Stimulated activated CD4-positive, alpha-beta T cell treated with anti-CD3 and anti-CD28 coated beads, TNF-alpha, amount 100 ng/mL, for 1 hour (primary cell): ENCODE measurements at places on chromosomes 11 and 22.

DNA sequence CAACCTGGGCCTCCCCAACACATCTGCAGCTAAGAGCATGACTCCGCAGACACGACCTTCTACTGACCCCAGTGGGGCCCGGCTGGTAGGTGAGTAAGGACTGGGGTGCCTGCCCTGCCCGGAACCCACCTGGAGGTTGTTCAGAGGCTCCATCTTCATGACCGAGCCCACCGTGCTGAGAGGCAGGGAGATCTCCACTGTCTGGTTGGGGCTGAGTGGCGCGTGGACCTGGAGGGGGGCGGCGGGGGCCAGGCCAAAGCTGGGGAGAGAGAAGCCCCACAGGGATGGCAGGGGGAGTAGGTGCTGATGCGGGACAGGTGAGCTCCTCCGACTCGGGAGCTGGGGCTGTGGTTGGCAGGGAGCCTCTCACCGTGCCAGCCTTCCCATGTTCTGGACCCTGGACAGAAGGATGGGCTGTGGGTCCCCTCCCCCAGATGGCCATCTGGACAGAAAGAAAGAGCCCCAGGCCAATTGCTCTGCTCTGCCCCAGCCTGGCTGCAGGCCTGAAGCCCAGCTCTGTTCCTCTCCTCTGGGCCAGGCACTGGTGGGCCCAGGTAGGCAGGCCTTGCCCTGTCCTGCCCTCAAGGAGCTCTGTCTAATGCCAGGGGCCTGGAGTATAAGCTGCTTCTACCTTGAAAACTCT, 16.3 kb upstream of the RASL10A start:
- no peak for DNase-seq

DNA sequence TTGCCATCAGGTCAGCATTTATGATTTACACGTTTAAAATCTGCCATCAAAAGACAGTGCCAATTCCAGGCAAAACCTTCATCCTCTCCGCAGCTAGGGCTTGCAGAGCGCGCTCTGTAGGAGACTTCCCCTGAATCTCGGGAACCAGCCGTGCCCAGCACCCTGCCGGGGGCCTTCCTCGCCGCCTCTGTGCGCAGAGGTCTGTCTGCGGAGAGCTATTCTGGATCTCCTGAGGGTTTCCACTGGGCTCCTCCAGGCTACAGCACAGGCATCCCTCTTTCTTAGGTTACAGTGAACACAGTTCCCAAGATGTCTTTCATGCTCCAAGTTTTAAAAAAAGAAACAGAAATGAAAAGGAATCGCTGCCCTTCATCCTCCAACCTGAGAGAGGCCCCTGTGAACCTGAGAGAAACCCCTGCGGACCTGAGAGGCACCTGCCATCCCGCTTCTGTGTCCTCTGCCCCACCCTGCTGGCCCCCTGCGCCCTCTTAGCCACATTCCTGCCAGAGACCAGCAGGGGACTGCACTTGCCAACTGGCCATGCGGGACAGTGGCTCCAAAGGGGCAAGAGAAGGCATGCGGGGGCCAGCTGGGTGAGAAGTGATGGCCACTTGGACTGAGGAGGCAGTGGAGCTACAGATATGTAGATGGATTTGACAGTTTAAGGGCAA, 16.1 kb downstream of the TP53AIP1 start:
- DNase-seq: no peak

- peak; percentile 18 for DNase-seq
Measured at GRCh38 chr11:44950625-44951476, at the start of gene TP53I11. Gene TP53I11, minus strand, starts transcription at chr11:44950883. Its CDS starts 12,548 bp downstream, at chr11:44938335.

DNA sequence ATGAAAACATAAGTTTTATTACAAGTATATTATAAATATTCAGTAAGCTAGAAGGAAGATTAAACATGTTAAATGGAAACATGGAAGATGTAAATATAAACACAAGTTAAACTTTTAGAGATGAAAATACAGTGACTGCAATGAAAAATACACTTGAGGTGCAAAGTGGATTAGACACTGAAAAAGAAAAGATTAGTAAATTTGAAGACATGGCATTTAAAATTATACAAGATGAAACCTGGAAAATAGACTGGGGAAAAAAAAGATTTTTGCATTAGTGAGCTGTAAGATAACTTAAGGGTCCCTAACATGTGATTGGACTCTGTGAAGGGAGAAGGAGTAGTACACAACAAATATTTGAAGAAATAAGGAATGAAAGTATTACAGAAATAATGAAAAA, 33.3 kb downstream of the ELP4 start:
- no peak for DNase-seq

GRCh38 chr11:117805045-117805444, 8.0 kb upstream of the DSCAML1 start:
- DNase-seq: no peak
